ENCODE measurements at places on chromosomes 16 and 17.
A peak's percentile ranks its signal among the peaks of the same experiment; 100 is the strongest.

- DNase-seq = no peak
Measured at GRCh38 chr16:48161906-48162305, 6.1 kb upstream of the ABCC12 start.

GRCh38 chr17:63275971-63276745, 169.9 kb downstream of the CYB561 start:
- DNase-seq = no peak

DNA sequence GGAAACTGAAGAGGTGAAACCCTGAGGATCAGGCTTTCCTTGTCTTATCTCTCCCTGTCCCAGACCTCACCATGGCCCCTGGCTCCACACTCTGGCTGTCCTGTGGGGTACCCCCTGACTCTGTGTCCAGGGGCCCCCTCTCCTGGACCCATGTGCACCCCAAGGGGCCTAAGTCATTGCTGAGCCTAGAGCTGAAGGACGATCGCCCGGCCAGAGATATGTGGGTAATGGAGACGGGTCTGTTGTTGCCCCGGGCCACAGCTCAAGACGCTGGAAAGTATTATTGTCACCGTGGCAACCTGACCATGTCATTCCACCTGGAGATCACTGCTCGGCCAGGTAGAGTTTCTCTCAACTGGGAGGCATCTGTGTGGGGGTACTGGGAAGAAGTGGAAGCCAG, 1.4 kb downstream of the CD19 start:
- DNase-seq = no peak

DNA sequence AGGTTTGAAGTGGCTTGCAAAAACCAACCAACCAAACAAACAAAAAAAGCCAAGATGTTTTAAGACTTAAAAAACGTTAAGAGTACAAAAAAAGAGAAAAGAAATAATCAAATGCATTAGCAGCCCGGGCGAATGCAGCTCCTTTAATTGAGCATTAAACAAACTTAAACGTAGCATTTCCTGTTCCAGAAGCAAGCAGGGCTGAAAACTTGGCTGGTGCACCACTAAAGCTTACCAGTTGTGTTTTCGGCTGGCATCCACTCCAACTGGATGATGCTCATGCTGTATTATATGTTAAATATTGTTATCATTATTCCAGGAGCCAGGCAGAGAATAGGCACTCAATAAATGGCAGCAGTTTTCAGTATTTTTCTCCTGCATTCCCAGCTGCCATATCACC, 45.1 kb downstream of the IRX6 start:
- no peak for DNase-seq

DNA sequence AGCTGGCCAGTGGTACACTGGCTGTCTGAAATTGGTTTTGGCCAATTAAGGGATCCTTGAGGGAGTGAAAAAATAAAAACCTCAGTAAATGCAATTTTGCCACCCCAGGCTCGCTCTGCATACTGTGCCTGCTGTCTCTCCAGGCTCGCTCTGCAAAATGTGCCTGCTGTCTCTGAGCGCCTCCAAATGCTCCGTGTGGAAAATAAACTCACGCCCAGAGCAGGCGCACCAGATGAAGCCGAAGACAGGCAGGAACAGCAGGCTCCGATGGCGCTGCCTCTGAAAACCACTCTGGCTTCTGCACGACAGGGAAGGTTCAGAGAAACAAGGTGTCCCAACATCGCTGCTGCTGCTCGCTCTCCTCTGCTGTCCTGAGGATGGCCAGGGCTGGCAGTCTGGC, 29.1 kb downstream of the SNN start:
- DNase-seq = no peak

GRCh38 chr17:77096570-77097214, 44.1 kb upstream of the SEC14L1 start:
- no peak for DNase-seq

- DNase-seq = no peak
Measured at GRCh38 chr16:22163806-22164205, 1.5 kb downstream of the SDR42E2 start.

- DNase-seq = no peak
Measured at GRCh38 chr17:15966879-15967248, 21.9 kb downstream of the ADORA2B start.

DNA sequence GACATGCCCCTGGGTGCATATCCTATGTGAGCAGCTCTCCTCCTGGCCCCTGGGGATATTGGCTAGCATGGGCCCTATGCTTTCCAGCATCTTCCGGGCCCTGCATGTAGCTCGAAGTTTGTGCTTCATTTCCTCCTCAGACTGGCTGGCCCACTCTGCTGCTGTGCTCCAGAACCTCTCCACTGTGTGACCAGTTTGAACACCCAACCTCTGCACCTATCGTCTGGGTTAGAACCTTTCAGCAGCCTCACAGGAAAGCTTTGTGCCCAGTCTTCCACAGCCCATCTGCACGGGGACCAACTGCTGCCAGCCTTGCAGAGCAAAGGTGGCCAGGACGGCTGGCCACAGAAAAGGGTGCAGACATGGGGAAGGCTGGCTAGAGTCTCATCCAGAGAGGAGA, 10.2 kb upstream of the CLEC18B start:
- DNase-seq = no peak

DNA sequence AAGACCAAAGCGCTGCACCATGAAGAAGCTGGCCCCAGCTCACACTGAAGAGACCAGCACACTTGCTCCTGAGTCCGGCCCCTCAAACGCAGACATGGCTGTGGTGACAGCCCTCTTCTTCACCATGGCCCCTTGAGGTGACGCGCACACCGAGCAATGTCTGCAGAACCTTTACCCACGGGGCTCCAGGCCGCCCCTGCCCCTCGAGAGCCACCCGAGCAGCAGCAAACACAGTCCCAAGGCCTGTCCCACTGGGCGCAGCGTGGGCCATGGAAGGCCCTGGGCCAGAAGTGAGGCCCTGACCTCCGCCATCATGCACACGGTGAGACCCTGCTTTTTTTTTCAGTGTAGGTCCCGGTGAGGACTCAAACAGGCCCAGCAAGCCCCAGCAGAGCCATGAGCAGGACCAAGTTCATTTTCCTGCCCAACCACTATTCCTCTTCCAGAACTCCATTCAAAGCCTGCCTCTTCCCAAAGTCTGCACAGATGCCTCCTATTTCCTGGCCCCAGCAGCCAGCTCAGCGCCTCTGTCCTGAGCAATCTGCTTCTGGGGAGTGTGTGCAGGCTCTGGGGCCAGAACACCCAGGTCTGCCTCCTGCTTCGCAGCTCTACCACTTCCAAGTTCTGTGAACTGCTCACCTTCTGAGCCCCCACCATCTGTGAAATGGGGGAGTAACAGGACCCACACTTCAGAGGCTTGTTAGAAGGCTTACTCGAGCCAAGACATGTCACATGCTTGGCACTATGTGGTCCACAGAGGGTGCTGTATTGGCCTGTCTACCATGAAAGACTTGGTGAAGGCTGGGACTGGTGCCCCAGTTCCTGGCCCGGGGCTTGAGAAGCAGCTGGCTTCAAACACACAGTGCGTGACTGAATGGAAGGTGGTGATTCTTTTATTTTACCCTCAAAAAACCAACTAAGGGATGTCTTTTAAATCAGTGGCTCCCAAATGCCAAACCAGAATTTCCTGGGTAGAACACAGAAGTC, 35.7 kb upstream of the GSG1L start:
- no peak for DNase-seq

GRCh38 chr16:14963281-14964173, 11.3 kb upstream of the PDXDC1 start:
- DNase-seq = no peak

- DNase-seq = no peak
Measured at GRCh38 chr16:90026135-90026534, 6.9 kb upstream of the DBNDD1 start.

GRCh38 chr17:40558890-40559563, 6.2 kb downstream of the CCR7 start:
- no peak for DNase-seq

DNA sequence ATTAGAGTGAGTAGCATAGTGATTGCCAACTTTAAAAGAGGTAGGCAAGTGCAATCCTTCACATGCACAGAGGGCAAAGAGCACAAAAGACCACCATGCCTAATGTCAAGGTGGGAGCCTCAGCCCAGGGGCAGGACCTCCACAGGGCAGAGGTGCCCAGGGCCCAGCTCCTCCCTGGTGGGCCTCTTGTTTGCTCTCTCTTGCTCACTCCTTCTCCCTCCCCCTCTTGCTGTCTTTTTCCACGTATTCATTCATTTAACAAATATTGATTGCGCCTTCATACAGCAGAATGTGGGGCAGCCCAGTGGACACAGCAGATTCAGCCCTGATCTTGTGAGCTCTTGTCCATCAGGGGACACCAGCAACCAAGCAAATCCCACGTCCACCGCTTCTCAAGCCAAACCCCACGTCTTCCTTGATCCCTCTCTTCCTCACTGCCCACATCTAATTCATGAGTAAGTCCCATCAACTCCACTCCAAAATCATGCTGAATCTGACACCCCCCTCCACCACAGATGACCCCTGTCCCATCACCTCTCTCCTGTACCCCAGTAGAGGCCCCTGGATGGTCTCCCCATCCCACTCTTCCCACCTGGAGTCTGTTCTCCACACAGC, 44.1 kb upstream of the RPL38 start:
- no peak for DNase-seq

DNA sequence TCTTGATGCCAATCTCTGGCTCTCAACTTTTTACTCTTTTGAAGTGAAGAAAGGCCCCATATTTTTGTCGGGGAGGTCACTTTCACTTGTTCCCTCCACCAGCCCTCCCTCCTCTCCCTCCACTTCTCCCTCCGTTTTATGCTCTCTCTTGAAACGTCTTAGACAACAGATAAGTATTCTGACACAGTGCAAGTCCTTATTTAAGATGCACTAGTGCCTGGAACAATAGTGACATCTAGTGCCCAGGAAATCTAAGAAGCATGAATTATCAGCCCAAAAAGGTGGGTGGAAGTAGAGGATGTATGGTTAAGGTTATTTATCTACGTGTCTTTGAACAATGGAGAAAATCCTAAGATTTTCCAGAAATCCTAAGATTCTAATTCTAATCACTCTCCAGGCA, 17.9 kb downstream of the PSME3IP1 start:
- peak; percentile 35 for DNase-seq

DNA sequence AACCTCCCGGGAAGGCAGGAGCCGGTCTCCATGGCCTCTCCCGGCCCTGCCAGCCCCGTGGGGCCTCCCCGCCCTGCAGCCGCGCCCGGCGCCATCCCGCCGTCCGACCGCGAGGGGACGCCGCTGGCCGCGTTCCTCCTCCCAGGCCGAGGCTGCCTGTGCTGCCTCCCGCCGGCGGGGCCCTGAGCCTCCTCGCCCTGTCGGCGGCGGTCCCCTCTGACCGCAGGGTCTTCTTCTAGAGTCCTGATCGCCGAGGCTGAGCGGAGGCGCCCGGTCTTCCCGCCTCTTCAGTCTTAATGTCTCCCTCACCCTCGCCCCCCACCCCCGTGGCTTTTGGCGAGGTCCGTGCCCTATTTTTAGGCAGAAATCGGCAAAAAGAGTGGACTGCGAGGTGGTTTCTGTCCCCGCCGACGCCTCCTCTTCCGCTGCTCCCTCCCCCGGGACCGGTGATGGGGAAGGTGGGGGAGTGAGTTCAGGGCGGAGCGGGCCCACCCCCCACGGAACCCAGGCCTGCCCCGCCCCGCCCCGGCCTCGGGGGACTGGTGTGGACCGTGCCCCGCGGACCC, 794 bp upstream of the CPNE7 start:
- DNase-seq = no peak

DNA sequence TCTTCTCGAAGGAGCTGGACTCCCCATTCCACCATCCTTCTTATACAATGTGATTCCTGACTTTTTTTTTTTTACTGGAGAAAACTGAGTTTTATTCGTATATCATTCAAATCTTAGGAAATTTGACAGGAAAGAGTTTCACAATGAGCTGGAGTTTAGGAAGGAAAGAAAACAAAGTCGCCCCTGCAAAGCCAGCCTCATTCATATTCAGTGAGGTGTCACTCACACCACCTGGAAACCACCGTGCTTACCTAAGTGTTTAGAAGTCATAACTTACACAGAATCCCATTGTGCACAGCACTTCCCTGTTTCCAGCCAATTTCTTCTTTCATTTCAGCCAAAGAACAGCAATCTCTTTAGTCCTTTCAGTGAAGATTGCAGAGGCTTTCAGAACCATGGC, 90.3 kb upstream of the CHMP6 start:
- no peak for DNase-seq

DNA sequence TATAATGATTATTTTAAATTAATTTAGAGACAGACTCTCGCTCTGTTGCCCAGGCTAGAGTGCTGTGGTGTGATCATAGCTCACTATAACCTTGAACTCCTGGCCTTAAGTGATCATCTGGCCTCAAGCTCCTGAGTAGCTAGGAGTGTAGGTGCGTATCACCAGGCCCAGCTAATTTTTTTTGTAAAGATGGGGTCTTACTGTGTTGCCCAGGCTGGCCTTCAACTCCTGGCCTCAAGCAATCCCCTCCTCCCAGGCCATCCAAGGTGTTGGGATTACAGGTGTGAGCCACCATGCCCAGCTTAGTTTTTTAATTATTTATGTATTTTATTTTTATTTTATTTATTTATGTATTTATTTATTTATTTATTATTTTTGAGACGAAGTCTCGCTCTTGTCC, 17.9 kb downstream of the CTCF start:
- no peak for DNase-seq

GRCh38 chr16:75861311-75862097, 135.2 kb upstream of the CPHXL start:
- DNase-seq = no peak

GRCh38 chr16:87765473-87765775, 362 bp downstream of the KLHDC4 start:
- DNase-seq = no peak

DNA sequence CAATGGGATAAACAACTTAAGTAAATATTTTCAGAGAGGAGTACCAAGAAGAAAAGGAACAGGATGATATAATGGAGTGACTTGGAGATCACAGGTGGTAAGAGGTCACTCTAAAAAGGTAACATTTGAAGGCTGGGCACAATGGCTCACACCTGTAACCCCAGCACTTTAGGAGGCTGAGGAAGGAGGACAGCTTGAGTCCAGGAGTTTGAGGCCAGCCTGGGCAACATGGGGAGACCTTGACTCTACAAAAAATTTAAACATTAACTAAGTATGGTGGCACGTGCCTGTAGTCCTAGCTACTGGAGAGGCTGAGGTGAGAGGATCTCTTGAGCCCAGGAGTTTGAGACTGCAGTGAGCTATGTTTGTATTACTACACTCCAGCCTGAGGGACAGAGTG, 3.4 kb upstream of the TMEM11 start:
- DNase-seq = no peak

GRCh38 chr17:64152428-64153125, 22.6 kb upstream of the ERN1 start:
- no peak for DNase-seq
